ENCODE measurements at places on chromosomes 5 and 9.

DNA sequence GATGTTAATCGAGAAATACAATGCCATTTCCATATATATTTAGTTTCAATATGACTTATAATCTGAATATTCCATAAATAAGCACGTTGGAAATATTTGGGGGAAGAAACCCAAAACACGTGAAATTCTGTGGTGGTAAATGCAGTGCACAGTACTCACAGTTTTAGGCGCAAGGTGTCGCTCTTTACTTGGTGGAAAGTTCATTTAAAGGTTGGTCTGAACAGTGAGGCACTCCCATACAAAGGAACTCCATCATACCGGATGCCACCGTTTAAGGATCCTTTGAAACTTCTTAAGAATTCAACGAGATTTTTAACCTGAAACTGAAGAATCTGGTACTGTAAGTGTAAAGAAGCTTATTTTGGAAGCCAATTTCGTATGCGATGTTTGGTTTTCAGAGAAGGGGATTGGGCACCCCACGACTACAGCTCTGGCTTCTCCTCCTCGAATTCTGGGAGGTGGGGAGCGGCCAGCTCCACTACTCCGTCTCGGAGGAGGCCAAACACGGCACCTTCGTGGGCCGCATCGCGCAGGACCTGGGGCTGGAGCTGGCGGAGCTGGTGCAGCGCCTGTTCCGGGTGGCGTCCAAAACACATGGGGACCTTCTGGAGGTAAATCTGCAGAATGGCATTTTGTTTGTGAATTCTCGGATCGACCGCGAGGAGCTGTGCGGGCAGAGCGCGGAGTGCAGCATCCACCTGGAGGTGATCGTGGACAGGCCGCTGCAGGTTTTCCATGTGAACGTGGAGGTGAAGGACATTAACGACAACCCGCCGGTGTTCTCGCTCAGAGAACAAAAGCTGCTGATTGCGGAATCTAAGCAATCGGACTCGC lies at the start of gene PCDHA11:
Gene PCDHA11, plus strand, starts transcription at position 237 of the 834 bp plus-strand sequence. Its CDS starts 147 bp downstream, at position 384.
- no peak for DNase-seq

DNA sequence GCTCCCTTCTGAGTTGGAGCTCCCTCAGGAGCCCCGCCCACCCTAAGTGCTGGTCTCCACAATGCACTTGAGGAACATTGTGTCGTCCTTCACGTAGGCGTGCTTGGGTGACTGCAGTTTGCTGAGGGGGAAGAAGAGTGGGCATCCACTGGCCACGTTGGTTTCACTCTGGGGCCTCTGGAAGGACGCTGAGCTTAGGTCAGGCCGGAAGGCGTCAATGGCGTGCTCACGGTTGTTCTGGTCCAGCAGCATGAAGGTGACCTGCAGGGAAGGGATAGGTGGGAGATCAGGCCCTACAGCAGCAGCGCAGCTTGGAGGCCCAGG lies 21.7 kb downstream of the TRAF1 start:
- DNase-seq = no peak

DNA sequence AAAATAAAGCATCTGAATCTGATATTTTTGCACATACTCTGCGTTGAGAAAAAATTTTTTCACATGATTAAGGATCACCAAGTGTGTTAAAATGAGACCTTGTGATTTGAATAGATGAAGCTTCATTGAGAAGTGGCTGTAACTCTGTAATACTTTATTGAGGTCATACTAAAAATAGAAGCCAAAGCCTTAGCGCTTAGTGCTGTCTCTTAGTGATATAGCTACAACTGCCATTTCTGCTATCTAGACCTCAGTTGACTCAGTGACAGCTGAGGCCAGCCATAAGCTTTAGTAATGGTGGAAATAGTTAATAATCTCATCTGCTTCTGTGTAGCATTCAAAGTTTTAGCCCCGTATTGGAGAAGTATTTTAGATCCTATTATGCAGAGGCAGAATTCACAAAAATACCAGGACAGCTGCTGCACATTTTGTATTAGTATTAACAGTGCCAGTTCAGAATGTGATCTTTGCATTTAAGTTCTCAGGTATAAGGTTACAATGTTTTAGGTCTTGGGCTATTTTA lies 107.4 kb upstream of the SGCD start:
- no peak for DNase-seq

DNA sequence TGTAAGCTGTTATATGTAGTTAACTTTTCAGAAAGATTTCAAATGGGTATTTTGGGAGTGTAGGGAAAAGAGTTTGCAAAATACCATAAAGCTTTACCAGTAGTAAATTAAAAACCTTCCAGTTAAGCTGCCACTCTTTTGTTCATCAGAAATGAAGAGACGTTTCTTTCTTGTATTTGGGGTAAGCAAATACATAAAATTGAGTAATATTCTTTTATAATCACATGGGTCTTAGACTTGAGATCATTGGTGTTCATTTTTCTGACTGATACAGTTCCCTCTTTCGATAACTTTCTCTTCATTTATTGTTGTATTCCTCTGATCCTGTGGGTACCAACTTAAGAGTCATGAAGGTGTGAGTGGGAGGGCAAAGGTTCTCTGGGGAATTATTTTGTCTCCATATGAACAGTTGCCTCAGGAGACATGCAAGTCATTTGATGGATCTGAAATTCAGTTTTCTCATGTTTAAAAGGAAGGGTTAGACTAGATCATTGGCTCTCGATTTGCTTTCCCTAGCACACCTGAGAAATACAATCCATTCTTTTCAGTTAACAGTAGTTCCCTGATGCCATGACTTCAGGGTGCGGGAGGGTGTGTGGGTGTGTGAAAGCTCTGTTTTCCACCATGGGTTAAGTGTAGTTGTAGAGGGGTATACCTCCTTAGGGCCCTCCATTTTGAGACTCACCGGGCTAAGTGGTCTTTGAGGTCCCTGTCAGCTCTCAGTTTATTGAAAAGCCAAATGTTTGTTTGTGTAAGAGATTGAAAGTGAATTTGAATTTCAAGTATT lies 47.7 kb downstream of the CNTRL start:
- no peak for DNase-seq

GRCh38 chr5:73654819-73655318 lies 28.9 kb downstream of the ARHGEF28 start:
- no peak for DNase-seq

DNA sequence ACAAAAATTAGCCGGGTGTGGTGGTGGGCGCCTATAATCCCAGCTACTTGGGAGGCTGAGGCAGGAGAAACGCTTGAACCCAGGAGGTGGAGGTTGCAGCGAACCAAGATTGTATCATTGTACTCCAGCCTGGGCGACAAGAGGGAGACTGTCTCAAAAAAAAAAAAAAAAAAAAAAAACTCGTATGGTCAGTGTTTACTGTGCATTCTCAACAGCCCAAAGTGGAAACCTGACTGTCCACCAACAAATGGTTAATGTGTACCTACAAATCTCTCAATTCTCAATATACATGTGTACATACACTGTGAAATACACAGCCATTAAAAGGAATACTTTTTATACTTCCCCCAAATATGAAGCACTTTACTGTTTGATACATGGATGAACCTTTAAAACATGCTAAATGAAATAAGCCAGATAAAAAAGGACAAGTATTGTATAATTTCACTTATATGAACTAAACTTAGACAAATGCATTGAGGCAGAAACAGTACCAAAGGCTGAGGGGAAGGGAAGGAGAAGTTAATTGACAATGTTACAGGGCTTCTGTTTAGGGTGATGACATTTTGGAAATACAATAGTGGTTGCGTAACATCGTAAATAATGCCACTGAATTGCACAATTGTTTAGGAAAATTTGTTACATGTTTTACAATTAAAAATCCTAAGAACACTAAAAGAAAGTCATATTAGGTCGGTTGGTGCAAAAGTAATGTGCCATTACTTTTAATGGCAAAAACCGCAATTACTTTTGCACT lies 16.5 kb downstream of the DNAJA1 start:
- DNase-seq = no peak

- DNase-seq = no peak
These were observed 737.3 kb downstream of the MTRR start for GRCh38 chr5:8606231-8606630.

DNA sequence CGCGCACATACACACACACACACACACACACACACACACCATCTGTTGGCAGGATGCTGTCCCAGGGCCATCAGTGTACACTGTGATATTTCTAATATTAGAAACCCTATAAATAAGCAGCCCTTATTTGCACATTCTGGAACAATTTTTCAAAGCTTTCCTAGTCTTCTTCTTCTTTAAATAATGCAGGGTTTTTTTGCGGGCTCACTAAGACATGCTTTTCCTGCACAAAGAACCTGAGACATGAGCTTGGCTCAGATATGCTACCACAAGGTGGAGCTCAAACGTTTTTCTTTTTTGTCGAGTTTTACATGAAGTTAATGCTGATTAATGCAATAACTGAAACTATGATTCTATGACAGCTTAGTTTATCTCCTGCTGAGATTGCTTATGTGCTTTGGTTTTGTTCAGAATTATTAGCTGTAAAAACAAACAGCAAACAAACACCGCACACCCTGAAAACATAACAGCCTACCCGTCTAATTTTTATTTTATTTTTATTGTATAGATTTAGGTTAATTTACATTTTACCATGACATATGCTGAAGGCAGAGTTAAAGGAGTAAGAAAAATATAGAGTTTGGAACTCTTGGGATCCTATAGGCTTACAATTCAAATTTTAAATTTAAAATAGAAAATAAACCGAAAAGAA lies 95.8 kb downstream of the ALDH1A1 start:
- no peak for DNase-seq

DNA sequence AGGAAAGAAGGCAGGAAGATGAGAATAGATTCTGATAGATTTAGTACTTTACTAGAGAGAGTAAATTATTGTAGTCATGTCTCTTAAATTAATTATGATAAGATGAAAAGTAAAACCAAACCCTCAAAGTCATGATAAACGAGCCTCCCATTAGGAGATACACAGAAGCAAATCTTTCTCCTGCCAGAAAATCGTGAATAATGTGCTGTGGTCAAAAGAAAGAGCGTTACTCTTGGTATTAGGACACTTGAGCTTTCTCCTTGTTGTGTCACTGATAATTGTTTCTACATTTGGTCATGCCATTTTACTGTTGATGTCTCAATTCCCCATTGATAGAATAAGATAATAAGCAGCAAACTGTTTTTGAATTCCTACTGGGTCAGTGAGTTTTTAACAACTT lies 562.8 kb upstream of the TLE4 start:
- DNase-seq = no peak

GRCh38 chr9:91062281-91062680 lies 260.7 kb downstream of the SYK start:
- no peak for DNase-seq

- no peak for DNase-seq
These were observed 21.6 kb downstream of the NCS1 start for GRCh38 chr9:130193531-130194377.

- no peak for DNase-seq
These were observed 837.2 kb downstream of the EFNA5 start for GRCh38 chr5:106833517-106833916.

GRCh38 chr9:129884220-129885017 lies 49.2 kb downstream of the USP20 start:
- no peak for DNase-seq

DNA sequence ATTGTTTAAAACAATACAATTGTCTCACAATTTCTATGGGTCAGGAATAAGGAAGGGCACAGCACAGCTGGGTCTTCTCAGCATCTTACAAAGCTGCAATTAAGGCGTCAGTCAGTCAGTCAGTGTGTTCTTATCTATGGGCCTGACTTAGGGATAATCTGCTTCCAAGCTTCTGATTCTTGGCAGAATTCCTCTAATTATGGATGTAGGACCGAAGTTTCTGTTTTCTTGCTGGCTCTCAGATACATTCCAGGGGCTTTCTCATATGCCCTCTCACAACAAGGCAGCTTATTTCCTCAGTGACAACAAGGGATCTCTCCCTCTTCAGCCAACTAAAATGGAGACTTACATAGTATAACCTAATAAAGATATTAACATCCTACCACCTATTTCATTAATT lies 1925.3 kb upstream of the ACO1 start:
- DNase-seq = no peak

GRCh38 chr5:180093651-180094382 lies 22.3 kb upstream of the RNF130 start:
- DNase-seq = no peak

GRCh38 chr5:1526681-1527131 lies 2.9 kb upstream of the LPCAT1 start:
- DNase-seq = no peak

DNA sequence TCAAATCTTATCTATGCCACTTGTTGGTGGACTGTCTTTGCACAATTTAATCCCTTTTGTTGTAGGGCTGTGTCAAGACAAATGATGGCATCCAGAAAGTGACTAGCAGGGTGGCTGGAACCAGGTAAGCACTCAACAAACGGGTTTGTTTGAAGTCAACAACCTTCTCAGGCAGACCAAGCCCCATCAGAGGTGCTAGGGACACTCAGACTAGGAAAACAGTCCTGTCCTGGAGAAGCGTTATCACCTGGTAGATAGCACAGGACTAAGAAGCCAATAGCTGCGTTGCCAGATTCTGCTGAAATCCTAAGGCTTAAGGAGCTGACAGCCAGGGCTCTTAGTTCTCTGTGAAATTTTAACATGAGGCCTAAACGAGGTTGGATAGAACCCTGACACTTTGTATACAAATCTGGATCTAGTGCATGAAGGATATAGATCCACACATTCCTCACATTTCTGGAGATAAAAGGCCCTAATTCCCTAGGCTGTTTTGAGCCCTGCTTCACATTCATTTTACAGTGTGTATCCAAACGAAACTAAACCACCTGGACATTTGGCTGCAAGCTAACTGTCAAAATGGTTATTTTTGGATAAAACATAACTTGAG lies 179.8 kb downstream of the DCP2 start:
- no peak for DNase-seq

DNA sequence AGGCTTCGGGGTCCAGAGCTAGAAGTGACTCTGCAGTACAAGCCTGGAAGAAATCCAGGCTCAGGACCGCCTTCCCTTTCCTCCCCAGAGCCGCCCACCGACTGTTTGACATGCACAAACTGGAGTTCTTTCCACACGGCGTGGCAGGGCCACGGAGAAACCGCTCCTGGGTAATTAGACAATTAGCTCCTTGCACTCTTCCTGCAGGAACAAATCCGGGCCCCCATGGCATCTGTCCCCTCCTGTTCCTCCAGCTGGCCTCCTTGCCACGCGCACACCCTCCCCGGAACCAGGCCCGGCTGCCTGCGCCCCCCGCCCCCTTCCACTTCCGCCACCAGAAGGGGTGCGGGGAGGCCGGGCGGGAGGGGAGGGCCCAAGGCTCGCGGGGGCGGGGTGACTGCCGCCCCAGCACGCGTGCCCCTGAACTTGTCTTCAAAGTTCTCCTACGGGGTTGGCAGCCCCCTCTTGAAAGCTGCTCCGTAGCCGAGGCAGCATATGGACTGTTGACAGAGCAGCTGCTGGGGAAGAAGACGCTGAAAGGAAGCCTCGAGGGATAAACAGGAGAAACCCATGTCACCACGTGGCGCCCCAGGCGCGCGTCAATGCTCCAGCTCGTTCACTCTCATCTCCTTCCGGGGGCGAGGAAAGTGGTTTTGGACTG lies 74.3 kb downstream of the SEC61B start:
- DNase-seq = no peak

GRCh38 chr9:100689635-100690034 lies 111.8 kb downstream of the CAVIN4 start:
- DNase-seq = no peak

- DNase-seq = no peak
These were observed 269.4 kb upstream of the POU5F2 start for GRCh38 chr5:94010814-94011213.

- no peak for DNase-seq
These were observed 27.9 kb upstream of the MGAT1 start for GRCh38 chr5:180830253-180831138.
